ENCODE measurements at places on chromosomes 1 and 21.

GRCh38 chr1:159146980-159147379 lies 24.4 kb upstream of the CADM3 start:
- no peak for DNase-seq

- no peak for DNase-seq
Observed at GRCh38 chr21:39660191-39660980, 47.6 kb downstream of the B3GALT5 start.

DNA sequence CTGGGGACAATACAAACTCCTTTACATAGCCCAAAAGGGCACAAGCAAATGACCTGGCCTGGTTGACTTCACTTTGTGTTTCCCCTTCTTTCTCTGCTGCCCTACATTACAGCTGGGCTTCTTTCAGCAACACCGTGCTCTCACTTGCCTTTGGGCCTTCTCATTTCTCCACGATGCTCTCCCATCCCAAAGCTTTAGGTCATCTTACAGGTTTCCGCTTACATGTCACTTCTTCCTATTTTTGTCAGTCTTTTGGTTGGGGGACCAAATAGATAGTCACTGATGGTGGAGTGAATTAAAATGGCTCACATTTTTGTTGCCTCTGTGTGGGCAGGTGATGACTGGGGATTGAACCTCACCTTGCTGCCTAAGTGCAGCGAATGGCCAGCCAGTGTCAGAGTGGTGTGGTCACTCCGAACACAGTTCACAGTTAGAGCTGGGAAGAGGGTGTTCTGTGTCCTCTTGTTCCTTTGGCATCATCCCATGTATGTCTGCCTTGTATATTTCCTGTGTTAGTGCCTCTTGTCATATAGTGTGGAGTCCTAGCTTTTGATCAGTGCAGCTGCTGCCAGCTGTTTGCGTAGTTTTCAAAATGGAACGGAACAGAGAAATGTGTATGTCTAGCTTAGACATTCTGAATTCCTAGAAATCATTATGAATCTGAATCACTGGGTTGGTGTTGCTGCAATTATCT lies 134.8 kb downstream of the NOS1AP start:
- DNase-seq: no peak

GRCh38 chr1:113901191-113901590 lies 3.4 kb downstream of the AP4B1 start:
- peak; percentile 11 for DNase-seq

GRCh38 chr1:157301477-157302198 lies 163.4 kb upstream of the ETV3 start:
- DNase-seq: no peak

- DNase-seq: peak; percentile 91
Observed at GRCh38 chr1:246699095-246699735, 25.0 kb upstream of the SCCPDH start.

DNA sequence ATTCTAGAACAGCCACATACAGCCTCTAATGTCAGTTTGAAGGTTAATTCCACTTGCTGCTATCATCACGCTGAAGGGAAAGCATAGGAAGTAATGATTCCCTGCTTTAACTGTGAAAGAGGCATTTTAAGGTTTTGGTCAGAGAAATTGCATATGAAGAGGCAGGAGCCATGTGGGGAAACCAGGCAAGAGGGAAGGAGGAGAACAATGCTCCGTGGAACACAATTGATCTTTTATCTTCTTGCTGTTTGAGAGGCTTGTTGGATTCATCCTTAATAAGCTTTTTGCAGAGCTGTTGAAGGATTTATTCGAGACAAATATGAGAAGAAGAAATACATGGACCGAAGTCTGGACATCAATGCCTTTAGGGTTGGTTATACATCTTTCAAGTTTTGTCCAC lies 35.9 kb downstream of the SMAP2 start:
- DNase-seq: no peak

GRCh38 chr1:114339379-114339778 lies 171.6 kb downstream of the TRIM33 start:
- no peak for DNase-seq

DNA sequence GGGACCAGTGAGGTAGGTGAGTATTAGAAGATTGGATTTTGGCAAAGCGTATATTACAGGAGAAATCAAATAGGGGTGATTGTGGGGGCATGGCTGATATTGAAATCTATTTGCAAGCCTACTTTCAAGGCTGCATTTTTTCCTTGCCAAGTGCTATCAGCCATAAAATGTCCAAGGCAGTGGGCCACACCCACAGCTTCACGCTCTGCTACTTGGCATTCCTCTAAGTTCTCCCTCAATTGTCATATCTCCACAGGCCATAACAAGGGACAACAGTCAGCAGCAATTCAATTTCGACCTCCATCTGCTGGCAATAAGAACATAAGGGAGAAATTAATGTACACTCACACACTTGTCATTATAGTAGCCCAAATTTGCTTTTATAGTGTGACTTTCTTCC lies 667.1 kb upstream of the PKN2 start:
- DNase-seq: no peak

DNA sequence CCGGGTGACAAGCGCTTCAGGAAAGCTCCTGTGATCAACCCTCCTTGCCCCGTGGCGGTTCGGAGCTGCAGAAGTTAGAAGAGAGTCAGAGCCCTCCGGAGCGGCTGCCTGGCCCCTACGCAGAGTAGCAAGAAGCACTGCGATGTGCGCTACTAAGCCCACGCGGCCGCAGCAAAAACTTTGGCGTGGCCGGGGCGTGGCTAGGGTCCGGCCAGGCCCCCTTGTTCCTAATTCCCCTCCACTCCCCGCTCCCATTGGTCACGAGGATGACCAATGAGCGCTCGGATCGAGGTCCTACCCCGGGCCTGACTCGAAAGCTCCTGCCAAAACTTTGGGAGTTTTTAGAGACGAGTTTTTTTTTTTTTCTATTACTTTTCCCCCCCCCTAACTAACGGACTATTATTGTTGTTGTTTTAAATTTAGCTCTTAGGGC lies at the start of gene HLX:
TSS of gene HLX (plus strand) at position 368 of the 433 bp plus-strand sequence. CDS start 415 bp downstream, outside the sequence.
- DNase-seq: peak; percentile 56

DNA sequence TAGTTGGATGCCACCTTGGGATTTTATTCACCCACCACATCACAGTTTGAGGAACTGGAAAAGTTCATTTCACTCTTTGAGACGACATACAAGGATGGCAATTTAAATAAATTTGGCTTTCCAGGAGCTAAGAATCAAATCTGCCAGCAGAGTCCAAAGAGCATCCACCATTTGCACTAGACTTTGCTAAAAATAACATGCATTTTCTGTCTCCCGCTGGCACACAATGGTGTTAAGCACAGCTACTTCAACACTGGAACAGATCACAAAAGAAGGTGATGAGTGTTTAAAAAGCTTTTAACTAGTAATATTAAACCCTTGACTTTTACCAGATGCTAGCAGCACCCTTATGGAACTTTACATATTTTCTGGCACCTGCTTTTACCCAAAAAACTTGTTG lies 44.6 kb downstream of the MAEL start:
- no peak for DNase-seq

GRCh38 chr1:85027242-85027983 lies 20.9 kb downstream of the MCOLN3 start:
- peak; percentile 26 for DNase-seq

- no peak for DNase-seq
Observed at GRCh38 chr1:150558303-150558704, 9.1 kb downstream of the ADAMTSL4 start.

- DNase-seq: peak; percentile 46
Observed at GRCh38 chr1:212161231-212161781, 123.9 kb upstream of the PPP2R5A start.

- DNase-seq: no peak
Observed at GRCh38 chr1:191963286-191963685, 195.0 kb upstream of the RGS18 start.

- peak; percentile 32 for DNase-seq
Observed at GRCh38 chr1:185045814-185046492, 595 bp downstream of the RNF2 start.

DNA sequence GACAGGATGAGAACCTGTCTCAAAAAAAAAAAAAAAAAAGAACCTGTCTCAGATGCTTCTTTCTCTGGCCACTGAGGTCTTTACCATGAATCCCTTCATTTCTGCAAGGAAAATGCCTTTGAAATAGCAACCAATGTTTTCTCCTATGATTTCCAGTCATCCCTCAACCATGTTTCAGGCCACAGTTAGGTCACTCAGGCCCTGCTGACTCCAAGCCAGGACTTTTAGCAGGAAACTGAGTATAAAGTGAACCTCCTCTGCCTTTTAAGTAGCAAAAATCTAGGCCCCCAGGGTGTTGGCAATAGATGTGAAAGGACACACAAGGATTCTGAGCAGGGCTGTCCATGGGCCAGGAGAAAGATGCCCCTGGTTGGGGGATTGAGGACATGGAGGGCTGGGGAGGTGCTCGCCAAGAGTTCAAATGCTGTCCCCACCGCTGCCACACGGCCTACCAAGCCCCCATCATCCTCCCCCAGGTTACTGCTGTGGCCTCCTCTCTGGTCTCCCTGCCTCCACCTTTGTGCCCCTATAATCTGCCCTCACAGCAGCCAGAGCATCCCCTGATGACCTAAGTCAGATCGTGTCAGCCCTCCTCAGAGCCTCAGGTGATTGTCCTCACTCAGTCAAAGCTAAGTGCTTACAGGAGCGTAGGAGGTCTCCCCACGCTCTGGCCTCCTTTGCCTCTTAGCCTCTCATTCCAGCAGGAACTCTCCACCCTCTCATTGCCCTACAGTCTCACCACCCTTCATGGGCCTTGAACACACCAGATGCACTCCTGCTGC lies 54.6 kb downstream of the MATN1 start:
- DNase-seq: no peak

DNA sequence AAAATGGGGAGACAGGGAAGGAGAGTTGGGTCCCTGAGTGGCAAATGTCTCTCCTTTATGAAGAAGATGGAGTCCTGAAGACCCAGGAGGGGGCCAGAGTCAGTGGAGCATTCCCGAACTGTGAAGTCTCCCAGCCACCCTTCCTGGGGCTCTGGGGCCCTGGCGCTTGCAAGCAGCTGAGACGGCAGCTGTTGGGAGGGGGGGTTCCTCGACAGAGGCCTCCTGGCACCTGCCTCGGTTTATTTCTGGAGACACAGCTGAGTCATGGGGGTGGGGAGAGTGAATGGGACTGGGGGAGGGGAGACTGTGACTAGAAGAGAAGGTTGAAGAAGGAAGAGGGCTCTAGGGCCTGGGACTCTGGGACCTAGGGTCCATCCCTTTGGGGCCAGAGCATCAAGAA lies 14.0 kb downstream of the NES start:
- DNase-seq: no peak

DNA sequence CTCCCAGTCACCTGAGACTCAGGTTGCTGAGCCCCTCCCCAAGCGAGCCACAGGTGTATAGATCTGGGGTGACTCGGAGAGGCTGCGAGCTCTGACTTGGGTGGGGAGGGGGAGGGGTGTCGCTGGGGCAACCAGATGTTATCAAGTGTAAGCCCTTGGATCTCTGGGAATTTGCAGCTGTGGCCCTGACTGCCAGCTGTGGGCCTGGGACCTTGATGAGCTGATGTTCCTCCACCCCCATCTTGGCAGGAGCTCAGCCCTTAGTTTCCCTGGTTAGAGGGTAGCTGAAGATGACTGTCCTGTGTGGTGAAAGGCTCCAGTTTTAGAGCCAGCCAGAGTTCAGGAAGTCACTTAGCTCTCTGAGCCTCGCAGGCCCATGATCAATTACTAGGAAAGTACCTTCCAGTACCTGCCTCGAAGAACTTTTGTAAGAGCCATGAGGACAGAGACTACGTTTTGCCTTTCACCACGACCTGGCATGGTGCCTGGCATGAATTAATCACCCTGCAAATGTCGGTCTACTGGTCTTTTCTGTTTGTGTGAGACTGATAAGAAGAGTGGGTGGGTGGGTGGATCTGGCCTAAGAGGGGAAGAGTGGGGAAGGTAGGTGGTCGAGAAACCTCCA lies 55.8 kb downstream of the YARS1 start:
- DNase-seq: no peak

- DNase-seq: no peak
Observed at GRCh38 chr1:50438945-50439344, 15.7 kb upstream of the DMRTA2 start.

- DNase-seq: peak; percentile 49
Observed at GRCh38 chr1:24992761-24993211, 62.7 kb upstream of the RUNX3 start.

GRCh38 chr1:21325231-21325718 lies 35.0 kb upstream of the ECE1 start:
- DNase-seq: no peak

- no peak for DNase-seq
Observed at GRCh38 chr1:31569596-31570173, 6.6 kb upstream of the TINAGL1 start.

Data from activated CD4-positive, alpha-beta T cell treated with anti-CD3 and anti-CD28 coated beads, Interleukin-2, amount 50 U/mL, for 16 hours (primary cell).